ENCODE measurements at places on chromosomes 7 and 10. TPM values are rescaled to one million over a fixed set of nuclear protein-coding genes. Genes with fewer than 3 reads are reported as not detected.

FAM221A gene
- 6.5 TPM for total RNA-seq

TRIM74 gene
- total RNA-seq, result 0.51 TPM

NPY4R gene
- not detected for total RNA-seq

GRB10 gene
- total RNA-seq, result not detected

AGAP9 gene
- 7.7 TPM for total RNA-seq

PPP3CB gene
- total RNA-seq, result 41.4 TPM

OR2A42 gene
- not detected for total RNA-seq

KIF11 gene
- total RNA-seq, result 2.2 TPM

ITPRID1 gene
- total RNA-seq, result not detected

CELF2 gene
- total RNA-seq, result 78.9 TPM

GRCh38 chr7:132065193-132065988 lies 509.0 kb upstream of the PODXL start:
- DNase-seq, result no peak
- no peak overlapping the region for H3K27ac ChIP-seq
- H3K36me3 ChIP-seq, result no peaks in the 10 kb centered on the region
- no peaks in the 10 kb centered on the region for H3K4me1 ChIP-seq
- H3K4me3 ChIP-seq, result no peak overlapping the region

- no peaks in the 10 kb centered on the region for H3K4me1 ChIP-seq
- H3K4me3 ChIP-seq, result no peak overlapping the region
- H3K27me3 ChIP-seq, result no peaks in the 10 kb centered on the region
- no peak for DNase-seq
- peaks cover 33% of the 10 kb centered on the region for H3K36me3 ChIP-seq
- no peak overlapping the region for H3K27ac ChIP-seq
Measured at GRCh38 chr10:129766611-129767550, 197.2 kb downstream of the EBF3 start.

DNA sequence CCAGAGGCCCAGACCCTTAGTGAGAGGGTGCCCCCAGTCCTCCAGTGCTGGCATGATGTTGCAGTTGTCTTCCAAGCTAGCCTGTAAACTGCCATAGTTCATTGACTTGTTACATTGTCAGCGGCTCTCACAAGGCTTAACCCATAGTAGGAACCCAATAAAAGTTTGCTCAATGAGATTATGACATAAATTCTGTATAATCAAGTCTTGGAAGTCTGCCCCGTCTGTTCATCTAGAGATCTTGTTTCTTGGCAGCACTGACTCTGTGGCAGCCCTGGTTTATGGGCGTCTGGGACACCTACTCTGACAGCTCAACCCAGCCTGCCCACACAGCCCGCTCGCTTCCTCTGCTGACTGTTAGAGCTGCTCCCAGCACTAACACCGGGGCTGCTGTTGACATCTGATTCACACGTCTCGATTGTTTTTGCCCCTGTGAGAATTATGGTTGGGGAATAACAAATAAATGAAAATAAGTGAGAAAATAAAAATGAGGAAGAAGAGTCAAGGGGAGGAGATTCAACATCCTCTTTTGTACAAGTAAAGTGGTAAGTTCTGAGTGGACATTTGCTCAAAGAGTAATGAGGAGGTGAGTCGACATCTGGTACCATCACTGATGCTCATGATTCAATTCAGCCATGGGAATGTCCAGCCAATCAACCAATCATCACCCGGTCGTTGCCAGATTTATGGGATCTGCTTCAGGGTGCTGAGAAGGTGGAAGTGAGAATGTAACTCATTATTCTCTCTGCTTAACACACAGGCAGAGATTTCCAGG lies 160.8 kb downstream of the SPAG6 start:
- no peaks in the 10 kb centered on the region for H3K36me3 ChIP-seq
- H3K27me3 ChIP-seq, result no peaks in the 10 kb centered on the region
- DNase-seq, result no peak
- H3K27ac ChIP-seq, result peak overlapping the region; percentile 27
- peak overlapping the region; percentile 63 for H3K4me3 ChIP-seq

GRCh38 chr10:79185796-79186374 lies 117.1 kb downstream of the ZMIZ1 start:
- peaks cover 16% of the 10 kb centered on the region for H3K27me3 ChIP-seq
- H3K4me1 ChIP-seq, result no peaks in the 10 kb centered on the region
- no peak overlapping the region for H3K27ac ChIP-seq
- DNase-seq, result no peak
- no peak overlapping the region for H3K4me3 ChIP-seq
- H3K36me3 ChIP-seq, result no peaks in the 10 kb centered on the region

GRCh38 chr10:109178591-109178990 lies 744.7 kb downstream of the XPNPEP1 start:
- no peak overlapping the region for H3K27ac ChIP-seq
- no peaks in the 10 kb centered on the region for H3K27me3 ChIP-seq
- H3K4me1 ChIP-seq, result no peaks in the 10 kb centered on the region
- H3K4me3 ChIP-seq, result no peak overlapping the region
- no peak for DNase-seq

GRCh38 chr7:111910656-111911055 lies 295.5 kb downstream of the DOCK4 start:
- H3K27ac ChIP-seq, result no peak overlapping the region
- H3K4me3 ChIP-seq, result no peak overlapping the region
- no peaks in the 10 kb centered on the region for H3K4me1 ChIP-seq
- no peaks in the 10 kb centered on the region for H3K36me3 ChIP-seq
- no peak for DNase-seq

DNA sequence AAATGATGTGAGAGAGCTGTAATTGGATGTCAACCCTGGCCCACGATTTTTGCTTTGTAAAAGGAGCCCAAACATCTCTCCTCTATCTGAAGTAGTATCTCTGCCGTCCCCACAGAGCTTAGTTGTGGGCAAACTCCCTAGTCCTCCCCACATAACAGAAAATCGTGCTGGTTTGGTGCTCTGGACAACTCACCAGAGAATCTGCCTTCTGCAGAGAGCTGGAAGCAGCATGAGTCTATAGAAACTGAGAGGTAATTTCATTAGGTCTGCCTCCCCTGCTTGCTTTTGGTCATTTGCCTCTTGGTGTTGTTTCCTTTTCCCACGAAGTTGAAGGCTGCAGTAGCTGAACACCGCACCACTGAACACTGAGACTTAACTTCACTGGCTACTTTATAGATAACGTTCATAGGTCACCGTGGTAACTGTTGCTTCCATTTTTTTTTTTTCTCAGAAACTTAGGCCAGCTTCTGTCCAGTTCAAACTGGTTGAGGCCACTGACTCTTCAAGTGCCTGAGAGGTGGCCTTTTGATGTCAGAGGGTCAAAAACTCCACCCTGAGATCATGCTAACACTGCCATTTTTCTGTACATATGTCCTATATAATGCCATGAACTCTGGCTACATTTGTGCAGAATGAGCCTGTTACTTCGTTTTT lies 3.3 kb upstream of the CDCA7L start:
- H3K36me3 ChIP-seq, result peaks cover 3% of the 10 kb centered on the region
- no peak for DNase-seq
- no peak overlapping the region for H3K4me3 ChIP-seq
- peaks cover 36% of the 10 kb centered on the region for H3K4me1 ChIP-seq

- H3K4me3 ChIP-seq, result no peak overlapping the region
- H3K4me1 ChIP-seq, result peaks cover 50% of the 10 kb centered on the region
- no peaks in the 10 kb centered on the region for H3K27me3 ChIP-seq
- no peak for DNase-seq
Measured at GRCh38 chr7:94055963-94056362, 51.8 kb upstream of the BET1 start.

DNA sequence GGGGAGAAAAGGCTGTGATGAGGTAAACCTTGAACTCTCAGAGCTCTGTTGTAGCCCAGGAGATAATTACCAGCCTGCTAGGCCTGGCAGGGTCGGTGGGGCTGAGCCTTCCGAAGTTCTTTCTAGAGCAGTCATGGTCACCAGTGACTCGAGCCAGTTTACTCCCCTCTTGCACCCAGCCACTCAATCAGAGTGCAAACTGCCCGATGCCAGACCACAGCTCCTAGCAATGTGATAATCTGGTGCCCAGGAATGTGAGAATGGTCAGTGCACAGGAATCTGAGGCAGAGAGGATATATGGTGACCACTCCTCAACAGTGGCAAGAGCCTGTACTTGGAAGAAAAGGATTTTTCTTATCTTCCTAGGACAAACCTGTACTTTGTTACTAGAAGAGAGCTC lies 46.4 kb upstream of the KMT2E start:
- peaks cover 36% of the 10 kb centered on the region for H3K4me1 ChIP-seq
- no peak overlapping the region for H3K27ac ChIP-seq
- H3K27me3 ChIP-seq, result no peaks in the 10 kb centered on the region
- H3K36me3 ChIP-seq, result peaks cover 66% of the 10 kb centered on the region

- H3K27ac ChIP-seq, result no peak overlapping the region
- H3K4me3 ChIP-seq, result no peak overlapping the region
- DNase-seq, result peak; percentile 33
- H3K4me1 ChIP-seq, result peaks cover 34% of the 10 kb centered on the region
- peaks cover 12% of the 10 kb centered on the region for H3K36me3 ChIP-seq
- H3K27me3 ChIP-seq, result no peaks in the 10 kb centered on the region
Measured at GRCh38 chr7:28062197-28062991, 118.2 kb downstream of the JAZF1 start.

DNA sequence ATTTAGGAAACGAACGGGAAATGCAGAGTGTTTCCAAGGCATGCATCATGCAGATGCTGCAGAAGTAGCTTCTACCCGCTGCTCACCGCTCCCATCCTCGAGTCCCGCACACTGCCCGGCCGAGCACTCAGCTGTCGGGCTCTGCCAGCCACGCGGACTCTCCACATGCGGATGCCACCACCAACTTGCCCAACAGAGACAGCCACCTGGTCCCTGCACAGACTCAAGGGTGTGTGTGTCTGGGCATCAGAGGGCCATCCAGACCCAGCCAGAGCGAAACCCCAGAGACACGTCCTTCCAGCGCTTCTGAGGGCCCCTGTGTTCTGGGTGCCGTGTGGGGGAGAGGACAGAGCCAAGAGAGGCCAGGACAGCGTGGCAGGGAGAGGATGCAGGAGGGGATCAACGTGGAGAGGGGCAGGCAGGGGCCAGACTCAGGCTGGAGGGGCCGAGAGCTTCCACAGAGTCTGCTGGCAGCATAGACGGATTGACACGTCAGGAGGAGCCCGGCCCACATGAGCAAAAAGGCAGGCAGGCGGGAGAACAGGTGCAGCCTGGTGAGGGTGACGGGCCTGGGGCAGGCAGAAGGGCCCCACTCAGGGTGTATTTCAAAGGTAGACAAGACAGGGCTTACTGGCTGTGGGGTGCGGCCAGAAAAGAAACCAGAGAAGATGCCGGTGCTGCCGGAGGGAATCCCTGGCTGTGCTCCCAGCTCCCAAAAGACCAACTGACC lies 18.3 kb downstream of the GPER1 start:
- no peaks in the 10 kb centered on the region for H3K36me3 ChIP-seq
- H3K4me1 ChIP-seq, result peaks cover 30% of the 10 kb centered on the region
- H3K27ac ChIP-seq, result no peak overlapping the region
- H3K27me3 ChIP-seq, result peaks cover 13% of the 10 kb centered on the region
- DNase-seq, result no peak
- H3K4me3 ChIP-seq, result no peak overlapping the region

DNA sequence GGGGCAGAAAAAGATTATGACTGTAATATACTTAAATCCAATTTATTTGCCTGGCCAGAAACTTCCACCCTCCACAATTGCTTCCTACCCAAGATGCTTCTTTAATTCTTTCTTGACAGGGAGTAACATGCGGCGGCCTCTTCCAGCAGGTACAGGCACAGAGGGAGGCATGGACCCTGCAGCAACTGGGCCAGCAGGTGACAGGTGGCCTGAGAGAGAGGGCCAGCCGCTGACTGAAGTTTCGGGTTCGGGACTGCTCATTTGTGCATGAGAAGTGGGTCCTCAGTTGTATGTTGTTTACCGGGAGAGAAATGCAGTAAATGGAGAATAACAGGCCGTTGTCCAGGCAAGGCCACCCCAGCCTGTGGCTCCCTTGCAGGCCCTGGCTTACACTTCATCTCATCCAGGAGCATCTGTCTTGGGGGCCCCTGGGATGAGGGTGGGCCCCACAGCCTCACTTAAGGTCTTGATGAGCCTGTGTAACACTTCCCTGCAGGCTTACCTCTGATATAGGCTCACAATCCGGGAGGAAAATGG lies 72.5 kb downstream of the C10orf143 start:
- H3K27me3 ChIP-seq, result peaks cover 7% of the 10 kb centered on the region
- H3K27ac ChIP-seq, result no peak overlapping the region
- H3K4me1 ChIP-seq, result no peaks in the 10 kb centered on the region
- no peaks in the 10 kb centered on the region for H3K36me3 ChIP-seq

DNA sequence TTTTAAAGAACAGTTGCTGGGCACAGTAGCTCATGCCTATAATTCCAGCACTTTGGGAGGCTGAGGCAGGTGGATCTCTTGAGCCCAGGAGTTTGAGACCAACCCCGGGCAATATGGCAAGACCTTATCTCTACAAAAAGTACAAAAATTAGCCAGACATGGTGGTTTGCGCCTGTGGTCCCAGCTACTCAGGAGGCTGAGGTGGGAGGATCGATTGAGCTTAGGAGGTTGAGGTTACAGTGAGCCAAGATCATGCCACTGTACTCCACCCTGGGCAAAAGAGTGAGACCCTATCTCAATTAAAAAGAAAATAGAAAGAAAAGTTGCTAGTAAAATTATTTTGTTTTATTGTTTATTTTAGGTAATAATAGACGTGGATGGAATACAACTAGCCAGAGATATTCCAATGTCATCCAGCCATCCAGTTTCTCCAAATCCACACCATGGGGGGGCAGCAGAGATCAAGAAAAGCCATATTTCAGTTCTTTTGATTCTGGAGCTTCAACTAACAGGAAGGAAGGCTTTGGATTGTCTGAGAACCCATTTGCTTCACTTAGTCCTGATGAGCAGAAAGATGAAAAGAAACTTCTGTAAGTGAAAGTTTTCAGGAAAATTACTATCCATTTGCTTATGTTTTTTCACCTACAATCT lies 3.0 kb downstream of the NUP42 start:
- peaks cover 52% of the 10 kb centered on the region for H3K36me3 ChIP-seq
- peaks cover 28% of the 10 kb centered on the region for H3K4me1 ChIP-seq
- no peak overlapping the region for H3K27ac ChIP-seq
- no peak overlapping the region for H3K4me3 ChIP-seq

- no peaks in the 10 kb centered on the region for H3K36me3 ChIP-seq
- no peak for DNase-seq
- H3K4me3 ChIP-seq, result no peak overlapping the region
- no peak overlapping the region for H3K27ac ChIP-seq
- no peaks in the 10 kb centered on the region for H3K4me1 ChIP-seq
Measured at GRCh38 chr7:47796347-47796746, 151.9 kb downstream of the PKD1L1 start.

GRCh38 chr10:70512149-70512639 lies 33.6 kb downstream of the PALD1 start:
- no peak for DNase-seq
- peaks cover 44% of the 10 kb centered on the region for H3K4me1 ChIP-seq
- no peaks in the 10 kb centered on the region for H3K27me3 ChIP-seq
- H3K4me3 ChIP-seq, result no peak overlapping the region
- H3K36me3 ChIP-seq, result no peaks in the 10 kb centered on the region

DNA sequence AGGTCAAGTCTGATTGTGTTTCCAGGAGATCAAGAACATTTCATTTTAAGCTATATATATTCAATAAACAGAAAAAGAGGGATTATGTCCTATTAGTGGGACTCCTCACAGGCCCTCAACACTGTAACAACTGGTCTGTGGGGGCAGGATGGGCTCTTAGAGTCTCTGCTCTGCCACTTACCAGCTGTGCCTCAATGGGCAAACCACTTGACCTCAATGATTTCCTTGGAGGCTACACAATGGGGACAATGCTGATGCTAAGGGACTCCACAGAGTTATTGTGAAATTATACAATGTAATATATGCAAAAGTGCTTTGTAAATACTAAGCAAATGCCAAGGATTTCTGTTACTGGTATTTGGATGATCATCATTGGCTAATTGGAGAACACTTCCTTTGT lies 33.2 kb upstream of the MXI1 start:
- DNase-seq, result no peak
- no peak overlapping the region for H3K4me3 ChIP-seq
- H3K36me3 ChIP-seq, result no peaks in the 10 kb centered on the region
- peaks cover 51% of the 10 kb centered on the region for H3K27me3 ChIP-seq
- H3K4me1 ChIP-seq, result peaks cover 16% of the 10 kb centered on the region
- no peak overlapping the region for H3K27ac ChIP-seq
